Fibroblast of skin of left biceps (primary cell): ENCODE measurements at places on chromosomes 2 and 18.

GRCh38 chr18:24917767-24918166 lies 434.2 kb downstream of the ZNF521 start:
- DNase-seq: no peak

DNA sequence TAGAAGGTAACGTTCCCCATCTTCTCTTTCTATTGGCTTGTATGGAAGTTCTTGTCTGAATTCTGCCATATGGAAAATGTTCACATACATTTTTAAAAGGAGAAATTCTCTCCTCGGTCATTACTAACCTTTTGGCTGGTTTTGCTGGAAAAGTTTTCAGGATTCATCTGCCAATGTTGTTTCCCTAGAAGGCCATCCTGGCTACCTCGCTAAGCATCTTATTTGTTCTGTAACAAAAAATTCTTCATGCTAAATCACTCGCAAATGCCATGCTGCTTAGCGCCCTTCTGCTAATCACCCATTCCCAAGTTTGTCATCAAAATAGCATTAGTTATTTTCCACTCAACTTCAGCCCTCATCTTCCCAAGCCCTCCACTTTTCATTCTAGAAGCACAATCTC lies 262.0 kb downstream of the SLC8A1 start:
- no peak for DNase-seq

DNA sequence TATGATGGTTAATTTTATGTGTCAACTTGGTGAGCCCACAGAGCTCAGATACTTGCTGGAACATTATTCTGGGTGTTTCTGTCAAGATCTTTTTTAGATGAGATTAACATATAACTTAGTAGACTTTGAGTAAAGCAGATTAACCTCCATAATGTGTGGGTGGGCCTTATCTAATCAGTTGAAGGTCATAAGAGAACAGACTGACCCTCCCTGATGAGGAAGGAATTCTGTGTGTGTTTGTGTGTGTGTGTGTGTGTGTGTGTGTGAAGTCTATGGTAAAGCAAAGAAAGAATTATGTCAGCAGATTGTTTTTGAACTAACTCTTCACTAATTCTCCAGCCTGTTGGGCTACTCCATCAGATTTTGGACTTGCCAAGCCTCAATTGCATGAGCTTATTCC lies 232.2 kb upstream of the MEX3C start:
- DNase-seq: no peak

- DNase-seq: no peak
Observed at GRCh38 chr2:146147448-146148012, 1627.6 kb upstream of the ZEB2 start.

GRCh38 chr2:63874204-63875130 lies 32.8 kb downstream of the UGP2 start:
- no peak for DNase-seq

- no peak for DNase-seq
Observed at GRCh38 chr2:2547451-2547850, 216.4 kb upstream of the MYT1L start.
